ENCODE measurements at places on chromosomes 7 and 10. TPM values are rescaled to one million over a fixed set of nuclear protein-coding genes. Genes with fewer than 3 reads are reported as not detected.

SUN3 gene
- total RNA-seq, result not detected

RASA4B gene
- total RNA-seq, result 0.99 TPM

DNA sequence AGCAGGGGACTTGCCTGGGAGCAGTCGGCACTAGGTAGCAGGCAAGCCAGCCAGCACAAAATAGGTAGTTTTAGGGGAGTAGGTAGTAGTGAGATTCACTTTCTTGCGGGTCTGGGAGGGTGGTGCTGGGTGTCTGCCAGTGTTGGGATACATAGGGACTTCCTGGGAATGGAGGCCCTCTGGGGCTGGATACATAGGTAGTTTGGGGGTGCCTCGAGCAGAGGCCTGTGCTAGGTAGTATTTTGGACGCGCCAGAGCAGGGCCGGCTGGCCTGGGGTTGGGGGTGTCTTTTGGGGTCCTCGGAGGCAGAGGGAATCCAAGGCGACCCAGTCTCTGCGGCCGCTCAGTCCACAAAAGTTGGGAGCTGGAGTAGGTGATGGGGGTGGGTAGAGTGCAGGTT, 2.0 kb upstream of the HOXA3 start:
- H3K36me3 ChIP-seq, result no peaks in the 10 kb centered on the region
- no peaks in the 10 kb centered on the region for H3K4me1 ChIP-seq
- no peak overlapping the region for H3K27ac ChIP-seq

FBXL13 gene
- 8.2 TPM for total RNA-seq

GRCh38 chr7:80182630-80183276, 48.1 kb downstream of the GNAI1 start:
- H3K27ac ChIP-seq, result no peak overlapping the region
- H3K4me1 ChIP-seq, result peaks cover 46% of the 10 kb centered on the region
- H3K36me3 ChIP-seq, result no peaks in the 10 kb centered on the region
- H3K4me3 ChIP-seq, result no peak overlapping the region
- no peaks in the 10 kb centered on the region for H3K27me3 ChIP-seq

FAM25C gene
- total RNA-seq, result not detected

DNA sequence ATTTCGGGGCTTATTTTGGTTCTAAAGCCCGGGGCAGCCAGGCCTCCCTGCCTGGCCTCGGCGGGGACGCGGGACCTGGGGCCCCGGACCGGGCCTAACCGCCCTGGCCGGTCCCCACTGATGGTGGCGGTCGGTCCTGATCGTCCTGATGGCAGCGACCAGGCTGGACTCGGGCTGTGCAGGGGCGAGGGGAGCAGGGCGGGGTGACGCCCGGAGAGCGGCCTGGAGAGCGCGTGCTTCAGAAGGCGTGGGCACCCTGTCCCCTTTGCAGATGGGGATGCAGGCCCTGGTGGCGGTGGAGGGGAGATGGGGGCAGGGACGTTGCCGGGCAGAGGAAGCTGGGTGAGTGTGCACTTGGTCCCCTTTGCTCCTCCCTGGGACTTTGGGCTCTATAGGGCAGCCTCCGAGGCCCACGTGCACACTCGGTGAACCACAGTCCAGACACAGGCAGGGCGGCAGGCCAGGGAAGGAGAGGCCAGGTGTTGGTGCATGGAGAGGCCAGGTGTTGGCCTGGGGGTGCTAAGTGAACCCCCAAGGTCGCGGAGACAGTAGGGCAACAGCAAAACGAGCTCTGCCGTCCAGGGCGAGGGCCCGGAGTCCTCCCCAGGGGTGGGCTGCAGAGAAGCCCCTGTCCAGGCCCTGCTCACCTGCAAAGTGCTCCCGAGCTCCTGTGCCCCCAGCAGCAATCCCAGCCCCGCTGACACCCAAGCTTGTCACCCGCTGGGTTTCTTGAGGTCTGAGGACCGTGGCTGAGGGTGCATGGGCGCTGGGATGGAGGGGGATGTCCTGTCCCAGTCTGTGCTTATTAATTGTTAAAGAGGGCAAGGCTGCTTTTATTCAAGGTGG, 42.4 kb upstream of the FAM20C start:
- H3K36me3 ChIP-seq, result no peaks in the 10 kb centered on the region
- H3K4me1 ChIP-seq, result peaks cover 13% of the 10 kb centered on the region
- no peak for DNase-seq
- peak overlapping the region; percentile 60 for H3K4me3 ChIP-seq

- H3K27ac ChIP-seq, result no peak overlapping the region
- DNase-seq, result no peak
Observed at GRCh38 chr10:114472877-114473253, 68.6 kb upstream of the AFAP1L2 start.

DNA sequence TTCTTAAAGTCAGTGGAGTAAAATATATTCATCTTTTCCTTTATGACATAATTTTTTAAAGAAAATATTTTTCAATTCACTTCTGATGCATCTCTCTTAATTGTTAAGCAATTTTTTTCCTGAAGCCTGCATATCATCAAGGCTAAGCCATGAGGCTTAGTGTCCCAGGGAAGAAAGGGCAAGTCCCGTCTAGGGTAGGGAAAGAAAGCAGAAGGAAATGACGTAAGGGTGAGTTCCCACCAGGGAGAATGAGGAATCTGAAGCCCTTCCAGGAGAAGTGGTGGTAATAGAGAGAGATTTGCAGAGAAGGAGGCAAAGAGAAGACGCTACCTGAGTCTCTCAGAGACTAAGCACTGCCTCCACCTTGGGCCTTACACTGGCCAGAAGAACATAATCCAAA, 96.8 kb upstream of the NFE2L3 start:
- H3K4me3 ChIP-seq, result no peak overlapping the region
- H3K36me3 ChIP-seq, result no peaks in the 10 kb centered on the region
- no peak for DNase-seq
- no peak overlapping the region for H3K27ac ChIP-seq

DNA sequence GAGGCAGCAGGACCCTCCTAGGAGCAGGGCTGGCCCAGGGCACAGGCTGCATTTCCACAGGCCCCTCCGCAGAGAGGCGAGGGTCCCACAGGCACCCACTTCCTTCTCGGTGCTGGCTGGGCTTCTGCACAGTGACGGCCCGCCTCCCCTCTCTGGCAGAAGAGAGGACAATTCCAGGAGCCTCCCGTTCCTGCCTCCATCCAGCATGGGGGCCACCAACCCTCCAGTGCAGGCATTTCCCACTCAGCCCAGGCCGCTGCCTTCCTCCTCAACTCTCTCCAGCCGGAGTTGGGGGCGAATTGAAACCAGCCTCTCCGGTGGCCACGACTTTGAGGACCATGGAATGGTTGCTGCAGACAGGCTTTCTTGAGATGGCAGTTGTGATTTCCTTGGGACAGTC, 125.0 kb upstream of the PPP2R2D start:
- no peaks in the 10 kb centered on the region for H3K36me3 ChIP-seq
- H3K4me1 ChIP-seq, result peaks cover 32% of the 10 kb centered on the region
- no peaks in the 10 kb centered on the region for H3K27me3 ChIP-seq
- DNase-seq, result no peak
- H3K27ac ChIP-seq, result no peak overlapping the region
- H3K4me3 ChIP-seq, result no peak overlapping the region

XRCC2 gene
- total RNA-seq, result 30.0 TPM

DNA sequence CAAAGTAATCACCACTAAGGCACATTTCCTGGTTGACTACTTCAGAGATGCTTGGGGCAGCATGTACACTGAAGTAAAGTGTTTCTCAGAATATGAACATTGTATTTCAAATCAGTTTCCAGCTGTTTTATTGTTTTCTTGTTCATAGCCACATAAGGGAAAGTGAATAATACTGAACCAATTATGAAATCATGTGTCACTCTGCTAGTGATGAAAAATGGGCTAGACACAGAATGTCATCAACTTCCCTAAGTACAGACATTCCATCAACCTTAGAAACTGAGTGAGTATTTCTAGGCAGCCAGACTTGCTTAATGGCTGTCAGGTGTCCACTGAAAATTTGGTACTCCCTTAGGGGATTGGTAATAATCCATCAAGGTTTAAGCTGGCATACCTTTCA, 603.5 kb downstream of the ARL4A start:
- no peak overlapping the region for H3K27ac ChIP-seq
- no peak for DNase-seq
- no peaks in the 10 kb centered on the region for H3K36me3 ChIP-seq
- no peaks in the 10 kb centered on the region for H3K4me1 ChIP-seq
- no peaks in the 10 kb centered on the region for H3K27me3 ChIP-seq
- H3K4me3 ChIP-seq, result no peak overlapping the region

- no peak overlapping the region for H3K27ac ChIP-seq
- DNase-seq, result no peak
- H3K36me3 ChIP-seq, result no peaks in the 10 kb centered on the region
- no peaks in the 10 kb centered on the region for H3K4me1 ChIP-seq
- H3K4me3 ChIP-seq, result no peak overlapping the region
- no peaks in the 10 kb centered on the region for H3K27me3 ChIP-seq
Observed at GRCh38 chr7:66078067-66078466, 2.4 kb downstream of the ASL start.

DNA sequence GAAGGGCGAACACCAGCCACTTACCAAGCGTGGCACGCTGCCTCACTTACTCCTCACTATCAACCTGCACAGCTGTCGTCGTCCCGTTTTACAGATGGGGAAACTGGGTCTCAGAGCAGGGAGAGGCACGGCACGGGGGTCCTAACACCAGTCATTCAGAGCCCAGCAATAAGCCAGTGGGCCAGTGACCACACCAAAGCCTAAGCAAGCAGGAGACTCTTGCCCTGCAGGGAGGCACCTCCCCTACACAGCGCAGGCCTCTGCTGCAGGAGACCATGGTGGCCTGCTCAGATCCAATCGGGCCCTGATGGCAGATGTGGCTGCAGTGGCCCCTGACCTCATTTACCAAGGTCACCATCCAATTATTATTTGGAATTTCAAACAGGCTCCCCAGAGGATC, 4.8 kb downstream of the SLIT1 start:
- no peak for DNase-seq
- no peak overlapping the region for H3K4me3 ChIP-seq
- H3K36me3 ChIP-seq, result no peaks in the 10 kb centered on the region

- DNase-seq, result no peak
- no peaks in the 10 kb centered on the region for H3K36me3 ChIP-seq
- no peaks in the 10 kb centered on the region for H3K27me3 ChIP-seq
- no peak overlapping the region for H3K27ac ChIP-seq
Observed at GRCh38 chr10:132916421-132916841, 25.9 kb downstream of the CFAP46 start.

TMEM225B gene
- 0.53 TPM for total RNA-seq

ACBD7 gene
- total RNA-seq, result 68.7 TPM

DNA sequence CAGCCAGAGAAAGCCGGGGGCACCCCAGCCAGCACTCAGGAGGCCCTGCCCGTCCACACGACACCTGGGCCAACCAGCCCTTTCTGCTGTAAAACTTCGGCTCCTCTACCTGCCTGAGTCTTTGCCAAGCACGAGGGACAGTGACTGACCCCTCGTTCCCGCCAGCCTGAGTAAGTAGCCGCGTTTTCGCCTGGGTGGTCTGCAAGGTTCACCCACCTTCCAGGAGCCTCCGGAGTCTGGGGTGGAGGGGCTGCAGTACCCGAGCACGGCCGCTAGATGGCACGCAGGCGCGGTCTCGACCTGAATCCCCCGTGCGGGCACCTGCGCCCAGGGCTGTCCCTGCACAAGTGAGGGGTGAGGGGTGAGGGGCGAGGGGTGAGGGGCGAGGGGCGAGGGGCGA, 192.7 kb downstream of the PTPRN2 start:
- peak; percentile 75 for DNase-seq
- no peaks in the 10 kb centered on the region for H3K4me1 ChIP-seq
- no peaks in the 10 kb centered on the region for H3K36me3 ChIP-seq

DNA sequence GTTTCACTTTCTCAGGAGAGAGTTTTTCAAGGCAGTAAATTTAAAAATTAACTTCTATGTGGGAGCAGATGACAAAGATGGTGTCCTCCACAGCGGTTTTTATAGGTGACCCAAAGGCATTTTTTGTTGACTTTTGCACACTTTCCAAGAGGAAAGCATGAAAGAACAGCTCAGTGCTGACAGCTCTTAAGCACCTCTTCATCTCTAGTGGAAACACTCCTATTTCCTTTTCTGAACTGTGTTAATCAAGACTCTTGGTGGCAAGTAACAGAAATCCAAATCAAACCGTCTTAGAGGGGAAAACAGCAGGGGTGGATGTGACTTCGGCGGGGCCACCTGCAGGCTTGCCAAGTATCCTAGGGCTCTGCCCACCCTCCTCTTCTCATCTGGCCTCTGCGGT, 71.8 kb upstream of the GATA3 start:
- H3K27me3 ChIP-seq, result no peaks in the 10 kb centered on the region
- H3K4me3 ChIP-seq, result no peak overlapping the region
- DNase-seq, result no peak
- H3K4me1 ChIP-seq, result no peaks in the 10 kb centered on the region

GRCh38 chr10:109115179-109115578, 808.1 kb downstream of the XPNPEP1 start:
- DNase-seq, result no peak
- H3K27ac ChIP-seq, result no peak overlapping the region
- no peaks in the 10 kb centered on the region for H3K36me3 ChIP-seq
- no peaks in the 10 kb centered on the region for H3K4me1 ChIP-seq

GBX1 gene
- not detected for total RNA-seq

- H3K27ac ChIP-seq, result no peak overlapping the region
- H3K36me3 ChIP-seq, result no peaks in the 10 kb centered on the region
- H3K4me1 ChIP-seq, result peaks cover 25% of the 10 kb centered on the region
- H3K27me3 ChIP-seq, result no peaks in the 10 kb centered on the region
Observed at GRCh38 chr7:16905300-16906044, 23.7 kb upstream of the AGR3 start.

DNA sequence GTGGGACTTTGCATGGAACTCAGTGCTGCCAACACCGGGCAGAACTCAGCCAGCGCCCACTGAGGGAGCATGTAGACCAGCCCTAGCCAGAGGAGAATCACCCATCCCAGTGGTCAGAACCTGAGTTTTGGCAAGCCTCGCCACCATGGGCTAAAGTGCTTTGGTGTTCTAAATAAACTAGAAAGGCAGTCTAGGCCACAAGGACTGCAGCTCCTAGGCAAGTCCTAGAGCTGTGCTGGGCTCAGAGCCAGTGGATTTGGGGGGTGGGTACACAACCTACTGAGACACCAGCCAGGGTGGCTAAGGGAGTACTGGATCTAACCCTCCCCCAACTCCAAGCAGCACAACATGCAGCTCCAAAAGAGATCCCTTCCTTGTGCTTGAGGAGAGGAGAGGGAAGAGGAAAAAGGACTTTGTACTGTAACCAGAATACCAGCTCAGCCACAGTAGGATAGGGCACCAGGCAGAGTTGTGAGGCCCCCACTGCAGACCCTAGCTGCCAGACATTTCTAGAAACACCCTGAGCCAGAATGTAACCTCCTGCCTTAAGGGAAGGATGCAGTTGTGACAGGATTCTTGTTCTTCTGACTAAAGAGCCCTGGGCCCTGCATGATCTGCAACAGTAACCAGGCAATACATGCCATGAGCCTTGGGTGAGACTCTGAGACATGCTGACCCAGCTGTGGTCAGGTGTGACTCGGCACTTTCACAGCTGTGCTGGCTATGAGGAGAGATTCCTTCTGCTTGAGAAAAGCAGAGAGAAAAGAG, 24.4 kb downstream of the GSDME start:
- DNase-seq, result no peak
- H3K27me3 ChIP-seq, result no peaks in the 10 kb centered on the region
- no peaks in the 10 kb centered on the region for H3K36me3 ChIP-seq

- H3K36me3 ChIP-seq, result no peaks in the 10 kb centered on the region
- no peak overlapping the region for H3K4me3 ChIP-seq
- no peaks in the 10 kb centered on the region for H3K27me3 ChIP-seq
- DNase-seq, result no peak
- no peak overlapping the region for H3K27ac ChIP-seq
Observed at GRCh38 chr10:14815681-14816080, 22.2 kb downstream of the CDNF start.
